Uterus (tissue), 4 donors: ENCODE measurements at places on chromosomes 12 and 14. TPM values are rescaled to one million over a fixed set of nuclear protein-coding genes. Genes with fewer than 3 reads are reported as not detected.

Gene OAS2
- 18.1 TPM for total RNA-seq

- no peaks in the 10 kb centered on the region for H3K4me1 ChIP-seq
- H3K4me3 ChIP-seq = no peak overlapping the region
- H3K27ac ChIP-seq = peak overlapping the region; percentile 20
- no peaks in the 10 kb centered on the region for H3K27me3 ChIP-seq
- H3K36me3 ChIP-seq = no peaks in the 10 kb centered on the region
- DNase-seq = no peak
Measured at GRCh38 chr12:2169940-2170339, 117.2 kb downstream of the CACNA1C start.

DNA sequence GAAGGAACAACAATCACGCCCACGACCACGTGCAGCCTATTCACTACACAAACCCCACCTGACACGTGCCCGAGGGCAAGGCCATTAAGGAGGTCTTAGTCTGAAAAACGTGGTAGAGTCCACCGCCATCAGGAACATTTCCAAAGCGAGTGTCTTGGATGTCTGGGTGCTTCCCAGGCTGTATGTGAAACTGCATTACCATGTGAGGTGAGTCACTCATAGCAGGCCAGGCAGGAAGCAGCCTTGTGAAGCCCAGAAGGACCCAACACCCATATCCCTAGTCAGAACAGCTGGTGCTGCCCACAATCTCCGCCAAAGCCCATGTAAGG lies 3.3 kb upstream of the KRT79 start:
- no peak overlapping the region for H3K4me3 ChIP-seq
- no peaks in the 10 kb centered on the region for H3K4me1 ChIP-seq
- H3K27ac ChIP-seq = no peak overlapping the region
- H3K36me3 ChIP-seq = no peaks in the 10 kb centered on the region

- H3K27ac ChIP-seq = no peak overlapping the region
- no peak overlapping the region for H3K4me3 ChIP-seq
- DNase-seq = no peak
- no peaks in the 10 kb centered on the region for H3K36me3 ChIP-seq
- no peaks in the 10 kb centered on the region for H3K27me3 ChIP-seq
- no peaks in the 10 kb centered on the region for H3K4me1 ChIP-seq
Measured at GRCh38 chr14:61290701-61291100, 9.6 kb upstream of the TMEM30B start.
